ENCODE measurements at places on chromosomes 13 and 19.

GRCh38 chr13:113914333-113915011, 50.6 kb upstream of the GAS6 start:
- DNase-seq, result no peak

- no peak for DNase-seq
Observed at GRCh38 chr13:77412116-77412635, 85.3 kb upstream of the MYCBP2 start.

GRCh38 chr13:94886191-94886590, 173.8 kb upstream of the SOX21 start:
- no peak for DNase-seq

- DNase-seq, result no peak
Observed at GRCh38 chr19:6868351-6868750, 19.0 kb upstream of the ADGRE1 start.

DNA sequence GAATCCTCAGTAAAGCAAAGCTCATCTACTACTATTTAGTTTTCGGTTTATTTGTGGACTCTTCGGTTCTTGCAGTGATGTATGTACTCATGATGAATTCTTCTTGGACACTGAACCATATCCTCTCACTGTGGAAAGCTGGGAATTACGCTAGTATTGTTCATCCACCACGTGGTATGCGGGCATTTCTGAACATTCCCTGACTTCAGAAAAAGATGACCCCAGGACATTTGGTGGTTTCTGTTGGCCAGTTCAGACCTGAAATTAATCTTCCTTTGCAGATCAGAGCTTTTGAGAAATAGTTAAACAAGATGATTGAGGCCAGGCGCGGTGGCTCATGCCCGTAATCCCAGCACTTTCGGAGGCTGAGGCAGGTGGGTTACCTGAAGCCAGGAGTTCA, 25.3 kb upstream of the FBN3 start:
- no peak for DNase-seq

GRCh38 chr19:7879836-7880235, 5.6 kb upstream of the PRR36 start:
- no peak for DNase-seq

DNA sequence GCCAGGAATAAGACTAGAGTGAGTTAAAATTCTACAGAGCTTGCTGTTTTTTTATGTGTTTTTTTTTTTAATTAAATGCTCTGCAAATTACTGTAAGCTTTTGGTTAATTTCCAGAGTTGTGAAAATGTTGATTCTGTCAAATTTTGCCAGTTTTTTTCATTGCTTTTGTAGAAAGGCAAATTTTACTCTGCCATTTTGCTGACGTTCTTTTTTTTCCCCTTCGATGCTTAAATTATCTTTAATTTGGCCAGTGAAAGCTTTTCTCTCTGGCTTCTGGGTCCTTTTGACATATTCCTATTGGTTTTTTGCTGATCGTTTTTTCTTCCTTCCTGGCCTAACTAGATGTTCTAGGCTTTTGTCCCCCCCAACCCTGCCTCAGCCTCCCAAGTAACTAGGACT, 23.8 kb upstream of the EVI5L start:
- DNase-seq, result no peak

Measured in activated T-helper 1 cell treated with Interleukin-2 at 50 U/mL for 16 hours (primary cell).